ENCODE measurements at places on chromosomes 6 and 20. TPM values are rescaled to one million over a fixed set of nuclear protein-coding genes. Genes with fewer than 3 reads are reported as not detected.

PRL gene
- 0.58 TPM for total RNA-seq

SLC2A10 gene
- 13.1 TPM for total RNA-seq

UBE2C gene
- not detected for total RNA-seq

STX11 gene
- total RNA-seq = 32.7 TPM

GPR6 gene
- total RNA-seq = not detected

AGER gene
- total RNA-seq = 5.7 TPM

EPHA7 gene
- 0.10 TPM for total RNA-seq

DNA sequence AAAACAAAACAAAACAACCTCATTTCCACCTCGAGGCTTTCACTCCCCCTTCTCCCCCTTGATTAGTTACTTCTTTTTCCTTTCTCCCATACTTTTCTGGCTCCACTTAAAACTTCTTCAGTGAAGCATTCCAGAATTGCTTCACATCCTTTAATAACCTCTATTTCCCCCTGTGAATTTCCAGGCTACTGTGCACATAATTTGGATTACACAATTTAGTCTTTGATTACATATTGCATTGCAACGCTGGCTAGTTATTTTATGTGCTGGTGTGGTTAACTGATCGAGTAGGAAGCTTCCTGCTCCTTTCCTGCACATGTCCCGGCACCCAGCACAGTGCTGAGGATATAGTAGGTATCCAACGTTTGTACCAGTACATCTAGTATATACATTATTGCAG is 28.1 kb upstream of the EEF1E1 start:
- no peak for DNase-seq

DNA sequence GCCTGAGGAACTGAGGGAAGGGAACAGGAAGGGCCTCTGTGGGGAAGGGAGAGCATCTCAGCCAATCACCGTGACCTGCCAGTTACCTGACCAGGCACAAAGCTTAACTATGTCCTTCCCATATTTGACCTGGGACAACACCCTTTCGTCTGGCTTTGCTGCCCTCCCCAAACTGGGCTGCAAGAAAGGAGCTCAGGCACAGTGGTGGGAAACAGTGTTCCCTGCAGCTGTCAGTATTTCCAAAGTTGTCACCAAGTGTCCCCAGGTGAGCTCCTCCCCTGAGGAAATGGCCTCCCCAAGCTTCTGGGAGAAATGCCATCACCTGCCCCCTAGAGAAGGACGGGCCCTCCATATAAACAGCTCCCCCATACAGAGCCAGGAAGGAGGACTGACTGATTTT is 17.9 kb downstream of the NCR2 start:
- DNase-seq = peak; percentile 18

- DNase-seq = no peak
Observed at GRCh38 chr6:6742535-6742934, 154.0 kb downstream of the LY86 start.

DNA sequence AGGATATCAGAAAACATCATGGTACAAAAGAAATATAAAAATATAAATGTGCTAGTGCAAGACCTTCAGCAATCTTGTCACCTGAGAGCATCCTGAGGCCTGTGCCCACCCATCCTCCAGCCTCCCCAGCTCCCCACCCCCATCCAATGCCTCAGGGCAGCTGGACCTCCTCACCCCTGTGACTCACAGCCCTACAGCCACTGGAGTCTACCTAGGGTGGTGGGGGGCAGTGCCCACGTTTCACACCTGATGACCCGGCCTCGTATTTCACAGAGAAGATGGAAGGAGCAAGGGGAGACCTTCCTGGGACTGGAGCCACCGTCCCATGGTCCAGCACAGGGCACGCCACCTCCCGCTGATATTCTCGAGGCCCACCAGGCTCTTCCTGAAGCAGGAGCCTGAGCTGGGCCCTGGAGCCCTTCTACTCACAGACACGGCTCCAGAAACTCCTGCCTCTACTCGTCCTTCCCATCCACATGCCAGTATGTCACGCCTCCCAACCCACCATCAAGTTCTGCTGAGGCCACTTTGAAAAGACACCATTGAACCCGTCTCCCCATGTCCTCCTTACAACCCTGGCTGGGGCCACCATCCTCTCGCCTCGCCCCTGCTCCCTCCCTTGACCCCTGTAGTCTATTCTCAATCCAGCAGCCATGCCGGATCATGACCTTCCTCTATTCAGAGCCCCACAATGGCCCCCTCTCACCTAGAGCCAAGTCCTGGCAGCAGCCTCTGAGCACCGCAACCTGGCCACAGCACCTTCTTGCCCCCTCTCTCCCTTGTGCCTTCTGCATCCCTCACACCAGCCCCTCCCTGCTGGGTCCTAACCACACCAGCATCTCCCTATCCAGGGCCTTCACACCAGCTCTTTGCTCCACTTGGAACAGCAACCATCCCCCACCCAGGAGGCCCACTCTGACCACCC is 13.3 kb downstream of the APMAP start:
- DNase-seq = peak; percentile 77

- no peak for DNase-seq
Observed at GRCh38 chr6:26170951-26171841, 84.0 kb downstream of the HFE start.

DNA sequence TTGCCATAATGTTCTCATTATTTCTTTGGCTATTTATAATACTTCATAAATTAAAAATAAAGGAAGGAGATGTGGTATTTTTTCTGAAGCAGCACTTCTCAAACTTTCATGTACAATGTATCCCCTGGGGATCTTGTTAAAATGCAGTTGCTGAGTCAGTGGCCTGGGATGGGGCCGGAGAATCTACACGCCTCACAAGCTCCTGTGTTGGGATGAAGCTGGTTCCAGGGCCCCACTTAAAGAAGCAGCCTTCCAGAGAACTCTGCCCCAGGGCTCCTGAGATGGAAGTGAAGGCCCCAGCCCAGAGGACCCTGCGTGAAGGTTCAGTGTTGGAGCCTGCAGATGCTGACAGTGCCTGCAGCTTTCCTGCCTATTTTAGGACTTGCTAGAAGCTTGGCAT is 40.1 kb upstream of the SLC23A2 start:
- no peak for DNase-seq

- no peak for DNase-seq
Observed at GRCh38 chr20:64188682-64189529, 24.7 kb downstream of the MYT1 start.

- no peak for DNase-seq
Observed at GRCh38 chr6:25872814-25873213, 1.2 kb downstream of the SLC17A3 start.

DNA sequence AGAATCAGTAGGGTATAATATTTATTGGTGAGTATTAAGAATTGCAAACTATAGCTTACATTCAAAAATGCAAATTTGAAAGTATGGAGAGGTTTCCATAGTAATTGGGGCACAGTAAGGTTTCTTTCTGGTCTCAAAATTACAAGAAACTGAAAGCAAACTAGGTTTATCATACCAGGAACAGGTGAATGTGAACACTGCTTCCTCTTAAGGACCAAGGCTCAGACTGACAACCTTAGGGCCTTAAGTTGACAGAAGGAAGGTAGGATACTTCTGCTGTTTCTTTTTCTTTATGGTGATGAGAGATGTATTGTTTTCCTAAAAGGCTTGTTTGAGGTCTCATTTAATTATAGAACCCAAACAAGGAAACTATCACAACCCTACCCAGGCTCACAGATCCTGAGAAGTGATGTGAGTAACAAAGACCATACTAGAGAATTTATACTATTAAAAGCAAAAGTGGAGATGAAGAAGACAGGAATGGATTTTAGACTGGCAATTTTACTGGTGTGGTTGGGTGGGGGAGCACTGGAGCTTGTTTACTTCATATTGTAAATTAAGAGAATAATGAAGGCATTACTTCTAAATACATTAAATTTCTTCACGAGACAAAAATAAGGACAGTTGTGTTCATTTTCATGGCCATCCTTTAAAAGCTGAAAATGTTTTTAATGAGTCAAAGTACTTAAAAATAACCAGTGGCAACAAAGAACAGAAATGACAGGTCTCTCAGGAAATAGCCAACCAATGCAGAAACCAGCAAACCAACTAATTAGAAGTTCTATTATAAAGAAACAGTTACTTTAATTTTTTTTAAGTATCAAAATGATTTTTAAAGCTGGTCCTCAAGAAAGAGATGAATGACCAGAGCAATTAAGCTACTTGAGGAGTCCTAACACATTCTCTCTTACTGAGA is 21.3 kb downstream of the STAU1 start:
- no peak for DNase-seq
